Activated T-helper 2 cell treated with anti-CD3 and anti-CD28 coated beads, Interferon-gamma antibody, Interleukin-2, Interleukin-4, amounts not matched to agents 10 μg/mL and 5 μg/mL and 100 μg/mL, durations not matched to agents 14 hours and 24 hours and 36 hours (primary cell): ENCODE measurements at places on chromosomes 2 and 18.
A peak's percentile ranks its signal among the peaks of the same experiment; 100 is the strongest.

DNA sequence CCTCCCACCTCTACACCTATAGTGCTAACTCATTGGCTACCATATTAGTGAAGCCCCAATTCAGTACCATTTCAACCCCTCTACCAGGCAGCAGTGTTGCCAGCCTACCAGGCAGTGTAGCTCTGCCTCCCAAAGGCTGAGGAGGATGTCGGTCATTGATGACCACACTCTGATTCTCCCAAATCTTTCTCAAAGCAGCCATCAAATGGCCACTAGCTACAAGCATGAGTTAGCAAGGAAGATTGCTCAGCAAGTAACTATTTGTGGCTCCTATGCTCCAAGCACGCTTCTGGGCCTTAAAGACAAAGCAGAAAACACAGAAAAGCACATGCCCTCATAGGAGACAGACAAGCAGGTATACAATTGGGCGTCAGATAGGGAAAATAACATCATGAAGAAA is 42.7 kb upstream of the AFF3 start:
- no peaks in the 10 kb centered on the region for H3K36me3 ChIP-seq
- DNase-seq, result no peak
- H3K4me1 ChIP-seq, result no peaks in the 10 kb centered on the region

DNA sequence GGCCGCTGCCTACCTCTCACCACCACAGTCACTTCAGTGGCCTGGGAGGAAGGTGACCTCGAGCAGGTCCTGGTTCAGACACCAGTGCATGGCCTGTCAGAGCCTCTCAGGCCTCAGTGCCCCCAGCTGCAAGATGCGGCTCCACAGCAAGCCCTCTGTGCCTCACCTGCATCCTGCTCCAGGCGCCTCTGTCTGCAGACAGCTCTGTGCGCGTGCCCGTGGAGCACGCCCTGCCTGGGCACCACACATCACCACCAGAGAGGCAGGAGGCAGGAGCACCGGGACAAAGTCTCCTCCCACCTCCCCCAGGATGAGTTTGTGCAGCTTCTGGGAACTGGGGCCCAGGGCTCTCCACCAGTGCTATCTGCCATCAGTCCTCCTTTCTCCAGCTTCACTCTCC is 98.7 kb downstream of the TFCP2L1 start:
- H3K36me3 ChIP-seq, result no peaks in the 10 kb centered on the region
- H3K4me3 ChIP-seq, result no peak overlapping the region
- H3K4me1 ChIP-seq, result no peaks in the 10 kb centered on the region
- H3K27me3 ChIP-seq, result no peaks in the 10 kb centered on the region

- no peak for DNase-seq
- no peak overlapping the region for H3K4me3 ChIP-seq
- H3K27me3 ChIP-seq, result peaks cover 11% of the 10 kb centered on the region
These were observed 116.7 kb downstream of the CTIF start for GRCh38 chr18:48655508-48655907.

- H3K27me3 ChIP-seq, result no peaks in the 10 kb centered on the region
- no peak overlapping the region for H3K4me3 ChIP-seq
- peaks cover 58% of the 10 kb centered on the region for H3K36me3 ChIP-seq
- no peak for DNase-seq
- H3K4me1 ChIP-seq, result peaks cover 7% of the 10 kb centered on the region
These were observed 78.8 kb upstream of the TFCP2L1 start for GRCh38 chr2:121363632-121364420.

DNA sequence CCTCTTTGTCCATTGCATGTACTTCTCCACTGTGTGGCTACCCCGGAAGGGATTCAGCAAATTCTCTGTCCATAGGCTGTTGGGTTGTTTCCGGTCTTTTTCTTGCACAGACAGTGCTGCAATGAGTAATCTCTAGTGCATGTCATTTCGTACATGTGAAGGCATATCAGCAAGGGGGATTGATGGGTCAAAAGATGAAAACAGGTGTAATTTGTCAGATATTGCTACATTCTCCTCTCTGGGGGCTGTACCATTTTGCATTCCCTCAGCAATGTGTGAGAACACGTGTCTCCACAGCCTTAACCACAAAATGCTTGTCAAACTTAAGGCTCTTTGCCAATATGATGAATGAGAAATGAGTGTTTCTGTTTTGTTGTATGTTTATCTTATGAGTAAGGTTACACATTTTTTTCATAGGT is 60.5 kb downstream of the KLHL29 start:
- no peak overlapping the region for H3K4me3 ChIP-seq
- no peak overlapping the region for H3K27ac ChIP-seq
- H3K27me3 ChIP-seq, result peaks cover 12% of the 10 kb centered on the region
- H3K36me3 ChIP-seq, result no peaks in the 10 kb centered on the region
- no peak for DNase-seq

GRCh38 chr2:101858910-101859309 is 132.8 kb upstream of the IL1R2 start:
- H3K27me3 ChIP-seq, result no peaks in the 10 kb centered on the region
- DNase-seq, result no peak
- peaks cover 59% of the 10 kb centered on the region for H3K36me3 ChIP-seq
- H3K4me1 ChIP-seq, result peaks cover 4% of the 10 kb centered on the region
- no peak overlapping the region for H3K27ac ChIP-seq
- no peak overlapping the region for H3K4me3 ChIP-seq

- no peaks in the 10 kb centered on the region for H3K27me3 ChIP-seq
- H3K36me3 ChIP-seq, result no peaks in the 10 kb centered on the region
- H3K4me3 ChIP-seq, result no peak overlapping the region
- no peak overlapping the region for H3K27ac ChIP-seq
- DNase-seq, result no peak
- H3K4me1 ChIP-seq, result no peaks in the 10 kb centered on the region
These were observed 439.7 kb upstream of the FANCL start for GRCh38 chr2:58680755-58681310.

DNA sequence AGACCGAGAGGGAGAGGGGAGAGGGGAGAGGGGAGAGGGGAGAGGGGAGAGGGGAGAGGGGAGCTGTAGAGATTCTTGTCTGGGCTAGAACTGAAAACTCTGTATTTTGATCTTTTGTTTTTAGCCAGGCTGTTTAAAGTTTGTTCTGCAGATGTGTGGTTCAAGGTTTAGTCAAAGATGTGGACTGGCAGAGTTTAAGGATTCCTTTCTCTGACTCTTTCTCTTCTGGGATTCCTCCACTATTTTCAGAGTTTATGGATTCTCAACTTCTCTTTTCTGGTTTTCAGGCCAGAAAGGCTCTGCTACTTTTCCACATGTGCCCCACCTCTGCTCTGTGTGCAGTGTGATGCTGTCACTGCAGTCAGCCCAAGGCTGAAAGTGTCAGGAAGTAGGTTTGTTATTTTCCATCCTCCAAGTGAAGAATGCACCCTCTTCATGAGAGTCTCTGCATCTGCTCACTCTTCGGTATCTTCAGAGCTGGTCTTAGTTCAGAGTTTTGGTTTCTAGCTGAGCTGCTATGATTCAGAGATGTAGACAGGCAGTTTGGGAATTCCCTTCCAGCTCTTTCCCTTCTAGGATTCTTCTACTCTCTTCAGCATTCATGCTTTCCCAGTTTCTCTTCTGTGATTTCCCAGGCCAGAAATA is 130.9 kb upstream of the SMAD7 start:
- peak overlapping the region; percentile 83 for H3K27ac ChIP-seq
- H3K4me1 ChIP-seq, result peaks cover 31% of the 10 kb centered on the region
- no peak for DNase-seq

DNA sequence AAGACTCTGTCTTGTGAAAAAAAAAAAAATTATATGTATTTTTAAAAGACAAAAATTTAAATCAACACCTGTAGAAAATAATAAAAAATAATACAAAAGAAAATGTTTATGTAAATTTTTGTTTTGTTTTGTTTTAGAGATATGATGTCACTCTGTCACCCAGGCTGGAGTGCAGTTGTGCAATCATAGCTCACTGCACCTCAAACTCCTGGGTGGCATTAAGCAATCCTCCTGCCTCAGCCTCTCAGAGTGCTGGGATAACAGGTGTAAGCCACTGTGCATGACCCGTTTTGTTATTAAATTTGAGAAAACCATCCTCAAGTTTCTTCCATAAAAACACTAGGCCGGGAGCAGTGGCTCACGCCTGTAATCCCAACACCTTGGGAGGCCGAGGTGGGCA is 56.2 kb upstream of the B3GNT7 start:
- H3K4me3 ChIP-seq, result no peak overlapping the region
- H3K27me3 ChIP-seq, result peaks cover 5% of the 10 kb centered on the region
- DNase-seq, result no peak
- H3K36me3 ChIP-seq, result no peaks in the 10 kb centered on the region
- no peaks in the 10 kb centered on the region for H3K4me1 ChIP-seq
- H3K27ac ChIP-seq, result no peak overlapping the region

DNA sequence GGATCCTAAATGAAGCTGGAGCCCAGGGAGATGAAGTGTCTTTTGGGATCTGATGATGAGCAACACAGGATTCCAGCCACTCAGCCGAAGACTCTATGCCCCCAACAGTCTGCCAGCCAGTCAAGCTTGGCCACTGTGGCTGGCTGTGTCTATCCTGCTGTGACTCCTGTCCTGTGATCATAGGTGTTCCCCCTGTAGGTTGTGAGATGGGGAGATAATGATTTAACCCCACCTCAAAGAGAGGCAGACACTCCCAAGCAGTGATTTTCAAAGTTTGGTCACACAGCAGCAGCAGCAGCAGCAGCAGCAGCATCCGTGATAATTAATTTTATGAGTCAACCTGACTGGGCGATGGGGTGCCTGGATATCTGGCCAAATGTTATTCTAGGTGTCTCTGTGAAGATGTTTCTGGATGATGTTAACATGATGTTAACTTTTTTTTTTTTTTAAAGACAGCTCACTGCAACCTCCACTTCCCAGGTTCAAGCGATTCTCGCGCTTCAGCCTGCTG is 21.4 kb upstream of the RHOB start:
- no peak overlapping the region for H3K4me3 ChIP-seq
- H3K36me3 ChIP-seq, result no peaks in the 10 kb centered on the region
- H3K4me1 ChIP-seq, result peaks cover 26% of the 10 kb centered on the region
- peaks cover 2% of the 10 kb centered on the region for H3K27me3 ChIP-seq

- no peak overlapping the region for H3K4me3 ChIP-seq
- peaks cover 5% of the 10 kb centered on the region for H3K4me1 ChIP-seq
- H3K36me3 ChIP-seq, result no peaks in the 10 kb centered on the region
- H3K27me3 ChIP-seq, result peaks cover 66% of the 10 kb centered on the region
- no peak overlapping the region for H3K27ac ChIP-seq
- DNase-seq, result no peak
These were observed 25.8 kb downstream of the PLB1 start for GRCh38 chr2:28521663-28522062.

- H3K27ac ChIP-seq, result no peak overlapping the region
- H3K36me3 ChIP-seq, result no peaks in the 10 kb centered on the region
- no peak for DNase-seq
- peaks cover 20% of the 10 kb centered on the region for H3K27me3 ChIP-seq
- H3K4me1 ChIP-seq, result no peaks in the 10 kb centered on the region
These were observed 15.1 kb upstream of the PKDCC start for GRCh38 chr2:42032745-42033144.

DNA sequence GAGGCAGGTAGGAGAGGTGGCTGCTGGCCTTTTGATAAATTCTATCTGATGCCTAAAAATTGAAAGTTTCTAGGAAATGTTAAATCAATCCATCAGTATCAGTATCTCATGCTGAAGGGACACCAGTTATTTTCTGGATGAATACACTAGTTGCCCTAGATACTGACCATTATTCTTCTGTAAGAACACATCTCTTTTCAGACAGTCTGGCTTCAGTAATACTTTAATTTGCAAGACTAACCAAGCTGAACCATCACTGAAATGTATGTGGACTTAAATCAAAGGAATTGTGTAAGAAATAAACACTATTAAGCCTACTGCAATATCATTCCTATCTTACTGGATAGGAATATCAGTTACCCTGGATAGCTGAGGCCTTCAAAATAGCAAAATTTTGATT is 1546.3 kb downstream of the LRP1B start:
- no peaks in the 10 kb centered on the region for H3K27me3 ChIP-seq
- DNase-seq, result no peak
- no peaks in the 10 kb centered on the region for H3K4me1 ChIP-seq
- no peaks in the 10 kb centered on the region for H3K36me3 ChIP-seq

DNA sequence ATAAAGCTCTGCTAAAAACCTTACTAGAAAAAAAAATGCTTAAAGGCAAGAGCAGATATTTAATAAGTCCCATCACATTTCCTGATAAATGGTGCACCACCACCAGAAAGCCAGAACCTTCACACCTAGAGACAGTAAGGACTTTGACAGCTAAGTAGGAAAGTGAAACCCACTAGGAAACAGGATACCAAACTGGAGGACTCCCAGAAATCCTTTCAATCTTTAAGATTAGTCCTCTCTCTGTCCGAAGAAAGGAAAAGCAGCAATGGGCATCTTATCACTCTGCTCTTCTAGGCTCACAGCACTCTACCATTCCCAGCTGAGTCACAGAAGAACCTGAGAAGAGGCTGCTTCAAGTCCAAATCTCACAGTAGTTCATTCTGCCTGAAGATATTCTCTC is 3.7 kb downstream of the DYM start:
- H3K36me3 ChIP-seq, result peaks cover 32% of the 10 kb centered on the region
- no peak overlapping the region for H3K27ac ChIP-seq
- H3K4me1 ChIP-seq, result peaks cover 19% of the 10 kb centered on the region
- H3K27me3 ChIP-seq, result no peaks in the 10 kb centered on the region
- H3K4me3 ChIP-seq, result no peak overlapping the region

GRCh38 chr2:112542984-112543661 is 858 bp downstream of the POLR1B start:
- no peak for DNase-seq
- H3K4me1 ChIP-seq, result peaks cover 12% of the 10 kb centered on the region
- H3K4me3 ChIP-seq, result no peak overlapping the region
- no peaks in the 10 kb centered on the region for H3K27me3 ChIP-seq

DNA sequence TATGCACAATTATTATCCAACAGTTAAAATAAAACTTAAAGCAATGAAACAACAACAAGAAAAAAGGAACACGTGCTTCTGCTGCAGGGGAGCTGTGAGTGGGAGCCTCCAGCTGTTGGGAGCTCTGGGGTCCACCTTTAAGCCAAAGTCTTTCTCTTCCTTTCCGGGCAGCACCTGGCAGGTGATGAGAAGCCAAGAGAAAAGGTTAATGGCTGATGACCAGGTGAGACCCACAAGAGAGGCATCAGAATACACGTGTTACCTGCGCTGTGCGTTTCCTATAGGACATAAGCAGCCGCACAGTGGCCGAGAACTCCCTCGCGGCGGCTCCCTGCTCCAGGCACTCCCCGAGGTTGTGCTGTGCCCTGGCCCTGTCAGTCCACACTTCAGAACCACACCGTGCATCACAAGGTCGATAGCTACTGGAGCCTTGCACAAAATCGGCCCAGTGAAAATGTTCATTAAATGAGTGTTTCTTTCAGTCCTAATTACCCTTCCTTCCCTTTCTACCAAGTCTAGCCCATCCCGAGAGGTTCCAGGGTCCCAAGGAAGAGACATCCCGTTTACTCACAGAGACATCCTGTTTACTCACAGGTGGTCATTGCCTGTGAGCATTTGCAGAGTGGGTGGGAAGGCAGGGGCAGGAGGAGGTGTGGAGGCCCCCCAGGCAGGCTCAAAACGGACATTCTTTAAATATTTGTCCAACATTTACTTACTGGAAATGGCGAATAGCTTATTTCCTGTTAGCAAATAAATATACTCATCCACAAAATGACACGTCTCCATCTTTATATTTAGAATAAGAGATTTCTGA is 44.9 kb upstream of the ASB18 start:
- no peak overlapping the region for H3K27ac ChIP-seq
- H3K36me3 ChIP-seq, result no peaks in the 10 kb centered on the region
- H3K4me1 ChIP-seq, result no peaks in the 10 kb centered on the region
- DNase-seq, result no peak
- H3K4me3 ChIP-seq, result no peak overlapping the region
